ENCODE measurements at places on chromosomes 13 and 19.
A peak's percentile ranks its signal among the peaks of the same experiment; 100 is the strongest.

DNA sequence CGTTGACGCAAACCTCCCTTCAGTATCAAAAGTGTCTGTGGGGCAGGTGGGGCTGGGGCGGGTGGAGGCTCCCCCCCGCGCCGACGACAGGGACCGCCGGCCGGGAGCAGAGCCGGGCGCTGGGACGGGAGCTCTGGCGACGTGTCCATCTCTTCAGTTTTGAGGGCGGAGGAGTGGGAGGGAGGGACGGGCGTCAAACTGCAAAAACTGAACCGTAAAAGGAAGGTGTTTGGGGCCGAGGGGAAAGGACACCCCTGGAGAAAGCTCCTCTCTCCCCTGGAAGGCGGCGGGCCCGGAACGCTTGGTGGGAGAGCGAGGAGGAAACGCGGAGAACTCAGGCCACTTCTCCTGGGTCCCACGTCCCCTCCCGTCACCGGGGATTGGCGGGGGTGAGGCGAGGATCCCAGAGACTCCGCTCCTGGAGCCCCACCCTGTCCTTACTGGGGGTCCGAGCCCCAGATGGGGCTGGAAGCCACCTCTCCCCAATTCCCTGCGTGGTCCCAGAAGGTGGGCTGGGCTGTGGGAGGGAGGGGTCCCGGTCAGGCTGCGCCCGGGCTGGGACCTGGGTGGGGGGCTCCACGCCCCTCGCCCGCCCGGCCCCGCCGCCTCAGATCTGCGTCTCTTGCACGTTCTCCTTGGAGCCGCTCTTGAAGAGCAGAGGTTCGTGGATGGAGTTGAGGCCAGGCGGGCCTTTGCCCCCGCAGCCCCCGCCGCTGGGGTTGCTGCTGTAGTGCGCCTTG lies 3.4 kb upstream of the ASPDH start:
- DNase-seq: no peak

- no peak for DNase-seq
Observed at GRCh38 chr19:48403606-48404005, 10.1 kb downstream of the GRIN2D start.

DNA sequence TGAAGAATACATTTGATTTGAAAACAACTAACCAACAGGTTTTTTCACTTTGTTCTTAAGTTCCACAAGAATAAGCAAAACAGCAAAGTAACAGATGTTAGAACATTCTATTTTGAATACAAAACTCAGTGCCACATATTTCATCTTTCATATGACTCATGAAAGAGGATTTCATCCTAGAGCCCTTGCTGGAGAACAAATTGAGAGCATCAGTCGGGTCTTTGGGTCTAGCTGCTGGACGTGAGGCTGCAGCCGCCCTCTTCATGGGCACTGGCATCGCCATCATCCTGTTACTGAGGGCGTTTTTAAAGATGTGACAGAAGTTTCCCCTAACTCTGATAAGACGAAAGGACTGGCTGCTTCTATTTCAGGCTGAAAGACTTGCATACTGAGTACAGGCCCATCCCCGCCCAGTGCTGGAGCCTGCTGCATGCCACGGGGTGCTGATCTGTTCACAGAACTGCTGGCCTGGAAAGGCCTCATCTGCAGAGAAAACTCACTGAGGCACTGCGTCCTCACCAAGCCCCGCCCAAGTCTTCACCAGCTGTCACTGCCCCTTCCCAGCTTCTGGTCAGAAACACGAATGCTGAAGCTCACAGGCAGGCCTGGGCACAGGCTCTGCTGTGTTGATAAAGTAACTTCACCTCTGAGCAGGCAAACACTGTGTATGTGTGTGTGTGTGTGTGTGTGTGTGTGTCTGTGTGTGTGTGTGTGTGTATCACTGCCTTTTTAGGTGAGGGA lies 101.4 kb downstream of the TUBGCP3 start:
- DNase-seq: no peak

DNA sequence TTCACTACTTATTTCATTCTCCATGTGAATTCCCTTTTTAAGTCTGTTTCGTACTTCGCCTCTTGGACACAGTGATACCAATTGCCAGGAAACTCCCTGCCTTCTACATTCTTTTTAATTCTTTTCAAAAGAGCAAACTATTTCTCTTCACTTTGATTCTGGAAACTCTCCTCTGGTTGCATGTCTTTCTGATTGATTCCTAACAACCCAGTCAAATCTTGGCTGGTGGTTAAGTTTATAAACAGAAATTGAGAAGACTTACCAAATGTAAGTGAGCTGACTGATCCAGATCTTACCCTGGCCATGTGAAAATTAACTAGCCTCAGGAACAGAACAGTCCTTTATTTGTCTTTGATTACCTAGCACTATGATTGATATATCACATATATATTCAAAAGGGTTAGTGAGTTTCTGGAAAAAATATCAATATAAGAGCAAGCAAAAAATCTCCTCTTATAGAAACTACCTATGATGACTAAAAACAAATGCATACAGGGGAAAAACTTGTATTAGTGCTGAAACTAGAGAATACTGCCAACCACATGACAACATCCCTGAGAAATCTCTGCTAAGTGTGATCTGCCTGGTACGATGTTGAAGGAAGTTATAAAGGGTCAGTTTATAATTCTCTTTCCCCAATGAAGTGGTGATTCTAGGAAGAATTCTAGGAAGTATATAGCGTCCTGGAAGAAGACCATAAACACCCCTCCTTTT lies 152.6 kb upstream of the HTR2A start:
- DNase-seq: no peak

DNA sequence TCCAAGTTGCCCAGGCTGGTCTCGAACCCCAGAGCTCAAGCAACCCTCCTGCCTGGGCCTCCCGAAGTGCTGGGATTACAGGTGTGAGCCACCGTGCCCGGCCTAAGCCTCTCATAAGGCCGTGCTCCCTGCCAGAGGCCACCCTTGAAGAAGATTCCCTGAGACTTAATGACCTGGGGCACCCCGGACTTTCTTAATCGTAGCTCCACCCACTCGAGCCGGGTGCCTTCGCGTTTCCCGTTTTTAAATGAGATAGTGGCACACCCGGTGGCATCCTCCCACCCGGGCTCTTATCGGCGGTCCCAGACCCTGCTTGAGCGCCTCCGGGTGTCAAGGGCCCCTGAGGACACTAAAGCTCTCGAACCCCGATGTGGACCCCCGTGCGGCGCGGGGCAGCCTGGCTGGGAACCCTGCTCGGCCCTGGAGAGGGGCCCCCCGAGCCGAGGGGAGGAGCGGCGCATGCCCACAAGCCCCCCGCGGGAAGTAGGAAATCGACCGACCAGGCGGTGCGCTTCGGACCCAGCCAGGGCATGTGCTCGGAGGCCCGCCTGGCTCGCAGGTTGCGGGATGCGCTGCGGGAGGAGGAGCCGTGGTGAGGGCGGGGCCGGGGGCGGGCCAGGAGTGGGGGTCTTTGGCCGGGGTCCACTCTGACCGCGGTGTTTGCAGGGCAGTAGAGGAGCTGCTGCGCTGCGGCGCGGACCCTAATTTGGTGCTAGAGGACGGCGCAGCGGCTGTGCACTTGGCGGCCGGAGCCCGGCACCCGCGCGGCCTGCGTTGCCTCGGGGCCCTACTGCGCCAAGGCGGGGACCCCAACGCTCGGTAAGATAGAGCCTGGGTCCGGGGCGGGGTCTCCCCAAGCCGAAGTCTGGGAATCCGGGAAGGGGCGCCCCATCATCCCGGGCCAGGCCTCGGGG lies at the start of gene ANKLE1:
Gene ANKLE1, plus strand, starts transcription at position 511 of the 914 bp plus-strand sequence. Its CDS starts 20 bp downstream, at position 531.
- DNase-seq: no peak

GRCh38 chr13:19888799-19889198 lies 25.4 kb upstream of the ZMYM5 start:
- no peak for DNase-seq

DNA sequence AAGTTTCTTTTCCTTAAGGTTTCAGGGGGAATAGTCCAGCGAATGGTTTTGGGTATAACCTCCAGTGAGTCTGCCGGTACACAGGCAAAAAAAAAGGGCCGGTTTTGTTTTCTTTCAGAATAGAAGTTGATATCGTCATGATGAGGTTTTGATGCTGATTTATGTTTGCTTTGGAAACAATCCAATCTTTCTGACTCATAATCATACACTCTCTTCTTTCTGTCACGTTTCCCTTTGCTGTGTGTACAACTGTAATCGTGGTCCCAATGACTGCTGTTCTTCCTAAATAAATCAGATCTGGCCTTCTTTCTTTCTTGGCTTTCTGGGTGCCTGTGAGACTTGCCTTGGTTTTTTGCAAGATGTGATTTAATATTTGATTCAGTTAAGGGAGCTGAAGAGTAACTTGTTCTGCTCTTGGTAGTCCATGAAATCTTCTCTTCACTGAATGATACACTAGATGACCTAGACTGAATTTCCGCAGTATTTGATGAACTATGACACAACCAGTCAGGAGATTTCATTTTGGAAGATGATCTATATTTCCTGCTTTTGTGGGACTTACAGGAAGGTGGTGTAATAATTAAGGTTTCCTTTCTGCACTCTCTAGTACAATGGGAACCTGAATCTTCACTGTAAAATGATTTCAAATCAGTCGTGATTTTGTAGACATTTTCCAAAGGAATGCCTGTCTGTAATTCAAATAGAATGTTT lies 34.9 kb upstream of the METTL21C start:
- DNase-seq: no peak

- DNase-seq: no peak
Observed at GRCh38 chr13:81957121-81957520, 1616.2 kb upstream of the SPRY2 start.

DNA sequence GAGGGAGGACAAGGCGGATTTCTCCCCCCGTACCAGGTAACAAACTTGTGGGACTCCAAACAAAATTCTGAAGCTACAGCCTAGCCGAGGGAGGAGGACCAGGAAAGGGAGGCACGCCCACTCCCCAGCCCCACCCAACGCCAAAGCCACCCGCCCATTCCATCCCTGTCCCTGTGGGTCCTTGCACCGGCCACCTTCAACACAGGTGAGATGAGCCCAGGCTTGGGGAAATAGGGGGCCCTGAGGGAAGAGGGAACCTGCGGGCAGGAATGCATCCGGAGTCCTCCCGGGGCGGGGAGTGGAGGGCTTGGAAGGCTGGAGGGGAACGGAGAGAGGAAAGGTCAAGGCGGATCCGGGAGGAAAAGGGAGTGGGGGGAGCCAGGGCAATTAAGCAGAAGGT lies at the start of gene BEST2:
Gene BEST2, plus strand, starts transcription at position 157 of the 400 bp plus-strand sequence. CDS start 802 bp downstream, outside the sequence.
- DNase-seq: no peak

GRCh38 chr13:38688674-38689073 lies 1.8 kb downstream of the FREM2 start:
- no peak for DNase-seq

- no peak for DNase-seq
Observed at GRCh38 chr19:18001777-18002345, 6.1 kb upstream of the ARRDC2 start.

DNA sequence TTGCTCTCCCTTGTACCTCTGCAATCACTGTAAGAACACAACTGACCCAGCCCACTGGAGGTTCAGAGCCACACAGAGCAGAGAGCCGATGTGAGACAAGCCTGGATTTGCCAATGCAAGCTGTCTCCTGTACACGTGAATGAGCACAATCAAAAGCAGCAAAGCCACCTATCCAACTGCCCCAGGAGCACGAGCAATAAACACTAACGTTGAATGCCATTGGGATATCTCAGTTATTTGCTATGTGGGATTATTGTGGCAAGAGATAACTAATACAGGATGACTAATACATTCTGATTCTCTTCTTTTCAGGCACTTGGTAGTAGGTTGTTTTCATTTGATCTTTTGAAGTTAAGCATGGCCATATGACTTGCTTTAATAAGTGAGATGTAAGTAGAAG lies 85.2 kb upstream of the FAM216B start:
- no peak for DNase-seq

- DNase-seq: no peak
Observed at GRCh38 chr19:15330801-15331418, 1.4 kb downstream of the BRD4 start.

DNA sequence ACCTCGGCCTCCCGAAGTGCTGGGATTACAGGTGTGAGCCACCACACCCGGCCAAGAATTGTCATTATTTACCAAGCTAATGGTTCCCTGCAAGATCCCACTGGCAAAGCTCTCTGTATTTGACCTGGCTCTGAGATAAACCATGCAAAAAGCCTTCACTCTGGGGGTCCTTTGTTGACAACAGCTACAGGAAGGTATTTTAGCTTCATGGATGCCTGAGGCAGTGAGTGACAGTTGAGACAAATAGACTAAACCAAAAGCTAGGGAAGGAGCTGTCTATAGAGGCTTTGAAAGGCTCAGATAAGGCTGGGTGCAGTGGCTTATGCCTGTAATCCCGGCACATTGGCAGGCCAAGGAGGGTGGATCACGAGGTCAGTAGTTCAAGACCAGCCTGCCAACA lies 45.5 kb downstream of the NOTCH3 start:
- no peak for DNase-seq

DNA sequence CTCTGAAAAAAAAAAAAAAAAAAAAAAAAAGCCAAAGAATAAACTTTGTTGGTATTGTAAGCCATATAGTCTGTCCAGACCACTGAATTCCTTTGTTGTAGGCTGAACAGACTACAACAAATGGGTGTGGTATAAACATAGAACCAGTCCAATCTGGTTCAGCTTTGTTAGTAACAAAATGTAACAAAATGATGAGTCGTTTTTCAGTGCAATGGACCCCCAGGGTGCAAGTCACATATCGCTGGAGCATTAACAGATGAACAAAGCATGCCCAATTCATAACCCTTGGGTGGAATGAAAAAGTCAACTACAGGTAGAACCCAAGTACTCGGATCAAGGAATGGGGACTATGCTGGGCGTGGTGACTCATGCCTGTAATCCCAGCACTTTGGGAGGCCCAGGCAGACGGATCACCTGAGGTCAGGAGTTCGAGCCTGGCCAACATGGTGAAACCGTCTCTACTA lies 13.6 kb upstream of the FCHO1 start:
- DNase-seq: no peak

DNA sequence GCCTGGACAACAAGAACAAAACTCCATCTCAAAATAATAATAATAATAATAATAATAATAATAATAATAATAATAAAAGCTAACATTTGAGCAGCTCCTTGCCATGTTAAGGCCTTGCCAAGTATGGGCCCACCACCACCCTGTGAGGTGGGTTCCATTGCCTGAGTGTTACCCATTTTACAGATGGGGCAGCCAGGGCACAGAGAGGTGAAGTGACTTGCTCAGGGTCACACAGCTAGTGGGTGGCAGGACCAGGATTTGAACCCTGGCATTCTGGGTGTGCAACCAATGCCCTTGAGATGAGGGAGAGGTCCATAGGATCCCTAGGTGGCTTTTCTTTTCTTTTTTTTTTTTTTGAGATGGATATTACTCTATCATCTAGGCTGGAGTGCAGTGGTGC lies 29.5 kb downstream of the ZSWIM4 start:
- DNase-seq: no peak

- DNase-seq: no peak
Observed at GRCh38 chr13:50677687-50678463, 165.6 kb downstream of the DLEU7 start.

GRCh38 chr19:9406798-9407352 lies 28.5 kb downstream of the ZNF266 start:
- DNase-seq: peak; percentile 71

GRCh38 chr19:15210323-15210781 lies 9.6 kb upstream of the NOTCH3 start:
- DNase-seq: no peak
